Stimulated activated CD4-positive, alpha-beta T cell treated with anti-CD3 and anti-CD28 coated beads, Interleukin-1b, Interleukin-23, amount 100 ng/mL, for 1 hour (primary cell): ENCODE measurements at places on chromosomes 4 and X.

GRCh38 chr4:88827442-88827841, 129.8 kb upstream of the NAP1L5 start:
- no peak for DNase-seq

- no peak for DNase-seq
Observed at GRCh38 chrX:10603612-10604011, 16.8 kb downstream of the MID1 start.

GRCh38 chrX:16308773-16309172, 141.5 kb downstream of the MAGEB17 start:
- no peak for DNase-seq

DNA sequence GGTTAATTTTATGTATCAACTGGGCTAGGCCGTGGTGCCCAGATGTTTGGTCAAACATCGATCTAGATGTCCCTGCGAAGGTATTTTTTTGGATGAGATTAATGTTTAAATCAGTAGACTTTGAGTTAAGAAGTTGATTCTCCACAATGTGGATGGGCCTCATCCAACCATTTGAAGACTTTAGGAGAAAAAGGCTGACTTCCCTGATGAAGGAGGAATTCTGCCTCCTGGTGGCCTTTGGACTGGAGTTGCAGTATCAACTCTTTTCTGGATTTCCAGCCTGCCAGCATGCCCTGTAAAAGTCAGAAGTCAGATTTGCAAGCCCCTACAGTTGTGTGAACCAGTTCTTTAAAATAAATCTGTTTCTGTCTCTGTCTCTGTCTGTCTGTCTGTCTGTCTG, 91.4 kb downstream of the STK32B start:
- DNase-seq = no peak

- DNase-seq = no peak
Observed at GRCh38 chrX:4485912-4486311, 772.5 kb upstream of the PRKX start.

DNA sequence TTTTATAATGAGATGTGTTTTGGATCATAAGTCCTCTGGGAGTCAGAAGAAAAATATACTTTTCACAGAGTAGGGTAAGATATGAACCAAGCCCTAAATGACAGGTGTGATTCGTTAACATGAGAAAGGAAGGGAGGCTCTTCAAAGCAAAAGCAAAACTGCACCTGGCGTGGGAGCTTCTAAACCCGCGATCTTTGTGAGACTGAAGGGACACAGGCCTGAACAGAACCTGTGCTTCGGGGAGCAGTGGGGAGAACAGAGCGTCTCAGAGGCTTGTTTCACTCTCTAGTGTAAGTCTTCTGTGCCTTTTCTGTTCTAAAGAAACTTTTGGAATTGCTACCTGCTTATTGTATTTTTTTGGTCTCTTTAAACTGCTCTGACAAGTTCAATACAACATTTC, 30.2 kb upstream of the CYP4V2 start:
- no peak for DNase-seq

- no peak for DNase-seq
Observed at GRCh38 chr4:43716721-43717395, 731.8 kb downstream of the KCTD8 start.

- no peak for DNase-seq
Observed at GRCh38 chrX:54208531-54208930, 25.5 kb upstream of the FAM120C start.

- DNase-seq = no peak
Observed at GRCh38 chrX:53184836-53185235, 40.2 kb downstream of the KDM5C start.

- no peak for DNase-seq
Observed at GRCh38 chr4:22999419-22999818, 306.7 kb downstream of the GBA3 start.

DNA sequence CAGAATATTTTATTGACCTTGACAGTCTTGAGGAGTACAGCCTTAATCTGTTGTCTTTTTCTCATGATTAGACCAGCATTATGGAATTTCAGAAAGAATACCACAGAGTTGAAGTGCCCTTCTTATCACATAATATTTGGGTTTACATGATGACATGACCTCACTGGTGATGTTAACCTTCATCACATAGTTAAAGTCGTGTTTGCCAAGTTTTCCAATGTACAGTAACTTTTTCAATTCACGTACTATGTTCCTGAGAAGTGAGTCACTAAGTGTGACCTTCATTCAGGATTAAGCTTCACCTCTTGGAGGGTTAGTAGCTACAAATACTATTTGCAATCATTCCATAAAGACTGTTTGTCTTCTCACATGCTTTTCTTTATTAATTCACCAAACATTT, 52.1 kb downstream of the RAB40A start:
- DNase-seq = no peak

DNA sequence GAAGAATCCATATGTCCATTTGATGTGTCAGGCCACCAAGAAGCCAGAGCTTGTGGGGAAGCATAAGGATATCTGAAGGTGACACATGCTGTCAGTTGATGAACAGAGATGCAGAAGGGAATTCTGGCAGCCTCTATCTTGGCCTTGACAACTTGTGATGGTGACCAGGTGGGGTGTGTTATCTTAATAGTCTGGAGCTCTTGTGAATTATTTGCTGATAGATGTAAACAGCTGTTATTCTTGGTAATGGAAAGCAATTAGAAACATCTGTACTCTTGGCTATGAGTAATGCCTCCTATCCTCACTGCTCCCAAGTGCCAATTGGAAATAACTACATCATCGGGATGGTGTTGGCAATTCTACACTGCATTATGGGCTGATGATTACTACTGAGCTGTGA, 51.9 kb downstream of the NAA11 start:
- no peak for DNase-seq

GRCh38 chr4:176380352-176381157, 60.8 kb downstream of the SPCS3 start:
- DNase-seq = no peak
